Amygdala (tissue), 56 donors: ENCODE measurements at places on chromosomes 7 and 10.

DNA sequence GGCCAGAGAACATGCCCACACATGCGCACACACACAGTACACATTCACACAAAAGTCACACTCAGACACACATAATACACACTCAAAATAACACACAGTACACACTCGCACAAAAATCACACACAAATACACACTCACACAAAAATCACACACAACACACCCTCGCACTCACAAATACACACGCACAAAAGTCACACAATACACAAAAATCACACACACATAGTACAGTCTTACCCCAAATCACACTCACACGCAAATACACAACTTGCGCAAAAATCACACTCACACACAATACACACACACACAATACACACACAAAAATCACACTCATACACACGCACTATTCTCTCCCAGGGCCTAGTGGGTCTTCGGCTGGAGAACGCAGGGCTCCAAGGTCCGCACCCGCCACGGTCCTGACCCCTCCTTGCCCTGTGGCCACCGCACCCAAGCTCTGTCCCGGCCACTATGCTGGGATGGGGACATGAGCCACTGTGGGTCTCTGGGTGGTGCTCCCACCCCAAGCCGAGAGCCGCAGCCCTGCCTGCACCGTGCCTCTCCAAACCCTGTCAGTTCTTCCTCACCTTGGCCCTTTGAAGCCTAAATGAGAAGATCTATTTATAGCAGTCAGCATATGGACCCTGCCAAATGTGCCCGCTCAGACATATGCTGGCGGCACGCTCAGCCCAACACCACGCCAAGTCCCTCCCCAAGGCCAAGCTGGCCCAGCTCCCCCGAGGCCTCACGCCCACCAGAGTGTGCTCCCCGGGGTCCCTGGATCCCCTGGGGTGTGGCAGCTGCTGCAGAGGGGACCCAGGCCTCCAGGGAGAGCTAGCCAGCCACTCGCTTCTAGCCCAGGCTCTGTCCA is 55.9 kb downstream of the ELFN1 start:
- DNase-seq = no peak

- DNase-seq = no peak
These were observed 852.8 kb upstream of the CELF2 start for GRCh38 chr10:10164848-10165247.

GRCh38 chr10:43109671-43110249 is 28.5 kb upstream of the CSGALNACT2 start:
- DNase-seq = no peak

DNA sequence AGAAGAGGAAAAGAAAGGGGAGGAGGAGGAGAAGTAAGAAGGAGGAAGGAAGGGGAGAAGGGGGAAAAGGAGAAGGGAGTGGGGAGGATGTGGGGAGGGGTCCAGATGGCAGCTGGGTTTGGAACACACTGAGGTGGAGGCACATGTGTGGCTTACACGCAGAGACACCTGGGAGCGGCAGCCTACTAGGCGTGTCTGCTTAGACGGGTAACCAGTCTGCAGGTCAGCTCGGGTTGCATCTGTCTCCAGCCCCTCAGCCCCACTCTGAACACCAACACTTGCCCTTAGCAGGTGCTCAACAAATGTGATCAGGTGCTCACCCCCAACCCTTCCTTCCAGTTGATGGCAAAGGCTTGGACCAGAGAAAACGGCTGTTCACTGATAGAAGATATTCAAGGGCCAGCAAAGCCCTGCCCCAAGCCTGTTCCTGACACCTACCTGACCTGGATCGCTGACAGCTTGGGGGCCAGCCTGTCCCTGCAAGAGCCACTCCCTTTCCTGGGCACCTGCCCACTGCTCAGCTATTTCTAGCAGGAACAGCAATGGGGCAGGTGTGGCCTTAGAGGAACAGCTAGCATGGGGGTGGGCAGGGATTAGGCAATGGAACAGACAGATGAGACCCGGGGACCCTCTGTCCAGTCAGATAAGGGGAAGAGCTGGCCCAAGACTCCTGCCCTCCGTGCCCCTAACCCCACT is 70.5 kb downstream of the SH3PXD2A start:
- DNase-seq = no peak

- DNase-seq = no peak
These were observed 321.0 kb downstream of the C7orf25 start for GRCh38 chr7:42590771-42591310.

GRCh38 chr7:73904219-73905137 is 43.5 kb downstream of the TMEM270 start:
- peak; percentile 26 for DNase-seq

GRCh38 chr10:128466831-128467371 is 340.7 kb upstream of the MKI67 start:
- no peak for DNase-seq

- no peak for DNase-seq
These were observed 86.2 kb downstream of the SORBS1 start for GRCh38 chr10:95475003-95475383.

GRCh38 chr10:9209105-9209798 is 1154.8 kb downstream of the GATA3 start:
- peak; percentile 1 for DNase-seq

DNA sequence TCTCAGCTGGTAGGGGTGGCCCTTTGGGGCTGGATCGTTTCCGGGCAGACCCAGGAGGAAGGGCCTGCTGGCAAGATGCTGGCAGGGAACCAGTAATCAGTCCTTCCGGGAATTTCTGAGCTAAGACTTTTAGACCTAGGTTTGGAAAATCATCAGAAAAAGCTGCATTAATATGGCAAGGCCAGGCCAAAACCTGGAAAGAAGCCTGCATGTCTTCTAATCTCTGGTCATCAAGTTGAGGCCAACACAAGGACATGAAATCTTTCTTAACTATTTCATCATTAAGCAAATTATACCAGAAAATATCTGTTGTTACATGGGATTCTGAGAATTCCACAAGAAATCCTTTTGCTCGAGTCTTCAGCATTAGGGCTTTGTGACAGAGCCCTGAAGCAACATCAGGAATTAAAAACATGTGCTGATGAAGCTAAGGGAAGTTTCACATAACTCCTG is 19.9 kb downstream of the CPA1 start:
- no peak for DNase-seq

- DNase-seq = no peak
These were observed 120.1 kb downstream of the PLXDC2 start for GRCh38 chr10:19936289-19936688.

GRCh38 chr7:27161721-27162560 is 3.4 kb downstream of the HOXA9 start:
- no peak for DNase-seq

DNA sequence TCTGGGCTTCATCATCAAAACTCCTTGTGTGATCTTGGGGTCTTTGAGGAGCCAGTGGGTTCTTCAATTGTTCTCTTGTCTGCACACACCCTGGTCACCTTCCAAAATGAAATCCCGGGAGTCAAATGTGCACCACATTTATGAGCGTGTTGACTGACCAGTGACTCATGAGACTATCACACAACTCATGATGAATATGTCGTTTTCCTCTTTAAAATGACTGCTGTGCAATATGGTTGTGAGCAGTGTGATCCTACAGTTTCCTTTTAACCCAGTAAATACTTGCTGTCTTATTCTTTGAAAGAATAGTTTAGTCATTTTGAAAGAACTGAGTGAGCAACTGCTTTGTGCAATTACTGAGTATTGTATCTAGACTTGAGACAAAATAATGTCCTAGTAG is 149.2 kb downstream of the DYNC1I1 start:
- DNase-seq = no peak

GRCh38 chr7:52486267-52486666 is 549.2 kb upstream of the POM121L12 start:
- DNase-seq = no peak
